A549 treated with GW870086 at 1 μM for 4 hours (cell line): ENCODE measurements at places on chromosomes 6 and 20. TPM values are rescaled to one million over a fixed set of nuclear protein-coding genes. Genes with fewer than 3 reads are reported as not detected.

JPH2 gene
- 3.0 to 3.7 TPM (median 3.2 TPM) in 5 replicates for total RNA-seq

CPNE5 gene
- total RNA-seq: 0.10 to 0.13 TPM (median 0.12 TPM) in 4 of 5 replicates, not detected in the other

WFDC5 gene
- not detected in 5 replicates for total RNA-seq

KIAA0408 gene
- 6.8 to 8.2 TPM (median 7.4 TPM) in 5 replicates for total RNA-seq

TRIM10 gene
- total RNA-seq: not detected in 5 replicates

NRM gene
- 20.5 to 30.6 TPM (median 26.1 TPM) in 5 replicates for total RNA-seq

MRPL2 gene
- total RNA-seq: 51.5 to 69.5 TPM (median 54.8 TPM) in 5 replicates

RIPPLY2 gene
- 0.26 to 1.5 TPM (median 0.58 TPM) in 4 of 5 replicates, not detected in the other for total RNA-seq

MAS1 gene
- not detected in 5 replicates for total RNA-seq

MYB gene
- total RNA-seq: 0.50 to 1.2 TPM (median 0.83 TPM) in 5 replicates

SPATA25 gene
- total RNA-seq: 0.56 to 0.74 TPM (median 0.69 TPM) in 5 replicates

PNPLA1 gene
- total RNA-seq: not detected in 5 replicates

SLC26A8 gene
- not detected in 5 replicates for total RNA-seq

WFDC12 gene
- total RNA-seq: not detected in 5 replicates

PAX1 gene
- not detected in 5 replicates for total RNA-seq

SIGLEC1 gene
- total RNA-seq: 0.02 to 0.03 TPM in 2 of 5 replicates, not detected in the others

PRR18 gene
- 0.07 to 0.15 TPM (median 0.12 TPM) in 5 replicates for total RNA-seq

GLP1R gene
- total RNA-seq: not detected in 5 replicates

SH3BGRL2 gene
- total RNA-seq: 0.25 to 0.41 TPM (median 0.34 TPM) in 5 replicates

CDK5RAP1 gene
- 30.5 to 34.6 TPM (median 32.3 TPM) in 5 replicates for total RNA-seq

ERVFRD-1 gene
- not detected in 5 replicates for total RNA-seq

ZNF391 gene
- total RNA-seq: 0.21 to 0.32 TPM (median 0.25 TPM) in 5 replicates

FAM210B gene
- total RNA-seq: 9.4 to 12.8 TPM (median 11.7 TPM) in 5 replicates

CST4 gene
- not detected in 5 replicates for total RNA-seq

CLPSL2 gene
- total RNA-seq: 0.79 to 2.0 TPM (median 1.3 TPM) in 4 of 5 replicates, not detected in the other

SSTR4 gene
- 0.12 to 0.26 TPM (median 0.19 TPM) in 5 replicates for total RNA-seq

PPP1R16B gene
- 0.07 to 0.34 TPM (median 0.14 TPM) in 5 replicates for total RNA-seq

HIVEP1 gene
- 7.8 to 9.6 TPM (median 9.1 TPM) in 5 replicates for total RNA-seq

ETV7 gene
- total RNA-seq: 0.15 to 0.29 TPM (median 0.18 TPM) in 3 of 5 replicates, not detected in the others

PAK5 gene
- total RNA-seq: not detected in 5 replicates

ZC2HC1B gene
- total RNA-seq: not detected in 5 replicates

CST5 gene
- total RNA-seq: not detected in 5 replicates

SLC52A3 gene
- 0.24 to 0.71 TPM (median 0.40 TPM) in 5 replicates for total RNA-seq

SLC4A11 gene
- 7.9 to 10.2 TPM (median 9.2 TPM) in 5 replicates for total RNA-seq

KHDC1L gene
- 0.36 to 0.51 TPM (median 0.42 TPM) in 4 of 5 replicates, not detected in the other for total RNA-seq

POFUT1 gene
- 35.7 to 48.9 TPM (median 42.9 TPM) in 5 replicates for total RNA-seq

TLDC2 gene
- not detected in 5 replicates for total RNA-seq

CRNKL1 gene
- total RNA-seq: 21.8 to 22.8 TPM (median 22.3 TPM) in 5 replicates

COL21A1 gene
- total RNA-seq: 0.51 to 2.4 TPM (median 0.76 TPM) in 5 replicates

AGER gene
- 1.3 to 2.3 TPM (median 2.0 TPM) in 5 replicates for total RNA-seq

FHL5 gene
- total RNA-seq: not detected in 5 replicates

SALL4 gene
- 1.2 to 2.5 TPM (median 1.6 TPM) in 5 replicates for total RNA-seq

PREX1 gene
- 10.7 to 13.0 TPM (median 12.3 TPM) in 5 replicates for total RNA-seq

VNN1 gene
- 0.03 to 0.07 TPM (median 0.05 TPM) in 3 of 5 replicates, not detected in the others for total RNA-seq

IL20RA gene
- 0.03 to 0.06 TPM in 2 of 5 replicates, not detected in the others for total RNA-seq

NUP153 gene
- 24.7 to 32.4 TPM (median 29.5 TPM) in 5 replicates for total RNA-seq

ECT2L gene
- not detected in 5 replicates for total RNA-seq

TTBK1 gene
- total RNA-seq: 0.03 to 0.11 TPM (median 0.08 TPM) in 5 replicates

CFAP61 gene
- total RNA-seq: 0.32 to 1.5 TPM (median 0.45 TPM) in 5 replicates

CALHM6 gene
- total RNA-seq: 0.34 TPM in 1 of 5 replicates, not detected in the others

ZNF165 gene
- total RNA-seq: 0.67 to 0.97 TPM (median 0.90 TPM) in 5 replicates

ARFGEF3 gene
- total RNA-seq: 0.35 to 0.70 TPM (median 0.54 TPM) in 5 replicates

YTHDF1 gene
- total RNA-seq: 42.2 to 51.0 TPM (median 50.3 TPM) in 5 replicates

NEDD9 gene
- 36.6 to 54.5 TPM (median 47.4 TPM) in 5 replicates for total RNA-seq

XKR7 gene
- total RNA-seq: 0.01 TPM in 1 of 5 replicates, not detected in the others

PRSS16 gene
- total RNA-seq: 2.5 to 3.5 TPM (median 3.0 TPM) in 5 replicates
